ENCODE measurements at places on chromosomes 5 and 9.
A peak's percentile ranks its signal among the peaks of the same experiment; 100 is the strongest.

GRCh38 chr5:14450018-14450524 is 131.5 kb upstream of the OTULINL start:
- peak; percentile 89 for DNase-seq

- DNase-seq, result no peak
Observed at GRCh38 chr9:108119530-108120113, 630.1 kb upstream of the KLF4 start.

DNA sequence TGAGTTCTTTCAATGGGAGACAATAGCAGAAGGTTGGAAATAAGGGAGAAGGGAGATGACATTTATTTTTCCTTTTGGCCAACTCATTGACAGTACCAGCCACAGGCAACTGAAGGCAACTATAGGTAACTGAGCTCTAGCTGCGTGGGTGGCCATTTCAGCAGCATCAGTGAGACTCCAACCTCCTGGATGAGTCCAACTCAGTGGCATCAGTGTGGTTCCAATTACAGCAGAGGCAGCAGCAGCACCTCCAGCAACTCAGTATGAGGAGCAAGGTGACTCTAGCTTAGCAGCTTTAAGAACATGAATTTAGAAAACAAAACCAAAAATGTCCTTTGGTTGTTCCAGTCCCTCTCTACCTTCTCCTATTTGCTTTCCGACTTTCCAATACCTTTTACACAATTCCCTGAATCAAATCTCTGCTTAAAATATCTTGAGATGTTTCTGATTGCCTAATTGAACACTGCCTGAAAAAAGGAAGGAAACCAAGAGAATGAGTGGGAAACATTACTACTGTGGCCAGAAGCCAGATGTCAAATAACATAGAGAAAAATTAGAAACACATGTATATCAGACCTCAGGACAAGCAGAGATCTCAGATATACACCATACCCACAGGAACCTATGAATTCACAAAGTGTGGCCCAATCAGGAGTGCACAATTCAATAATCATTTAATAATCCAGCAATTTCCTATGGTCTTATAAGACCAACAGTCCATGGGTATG is 166.5 kb upstream of the RORB start:
- DNase-seq, result no peak

GRCh38 chr5:6676702-6677101 is 36.5 kb upstream of the TENT4A start:
- DNase-seq, result no peak

- no peak for DNase-seq
Observed at GRCh38 chr9:131525643-131526565, 5.2 kb downstream of the UCK1 start.

- no peak for DNase-seq
Observed at GRCh38 chr5:173733425-173733824, 117.0 kb upstream of the BOD1 start.

GRCh38 chr9:135216791-135217441 is 129.4 kb downstream of the OLFM1 start:
- no peak for DNase-seq

DNA sequence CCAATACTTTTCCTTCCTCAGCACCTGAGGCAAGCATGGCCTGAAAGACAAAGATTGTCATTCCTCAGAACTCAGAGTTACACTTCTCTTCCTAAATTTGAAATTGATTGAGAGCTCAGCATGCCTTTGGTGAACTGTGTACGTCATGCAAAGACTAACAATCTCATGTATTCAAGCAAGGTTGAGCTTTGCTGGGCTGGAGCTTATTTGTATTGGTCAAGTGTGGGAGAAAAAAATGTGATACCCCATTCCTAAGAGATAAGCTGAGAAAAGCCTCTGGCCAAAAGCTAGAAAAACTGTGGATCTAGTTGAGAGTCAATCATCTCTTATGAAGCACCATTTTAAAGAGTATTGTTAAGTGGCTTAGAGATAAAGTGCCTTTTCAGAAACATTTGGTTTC is 392.2 kb downstream of the RASEF start:
- no peak for DNase-seq

- DNase-seq, result no peak
Observed at GRCh38 chr5:39197556-39197955, 21.8 kb downstream of the FYB1 start.

- DNase-seq, result no peak
Observed at GRCh38 chr9:95635986-95636671, 119.4 kb upstream of the PTCH1 start.

GRCh38 chr9:133591985-133592384 is 17.2 kb downstream of the FAM163B start:
- no peak for DNase-seq

- no peak for DNase-seq
Observed at GRCh38 chr9:68953771-68954170, 60.1 kb downstream of the PRKACG start.

- DNase-seq, result no peak
Observed at GRCh38 chr5:126277762-126278161, 145.4 kb upstream of the GRAMD2B start.

DNA sequence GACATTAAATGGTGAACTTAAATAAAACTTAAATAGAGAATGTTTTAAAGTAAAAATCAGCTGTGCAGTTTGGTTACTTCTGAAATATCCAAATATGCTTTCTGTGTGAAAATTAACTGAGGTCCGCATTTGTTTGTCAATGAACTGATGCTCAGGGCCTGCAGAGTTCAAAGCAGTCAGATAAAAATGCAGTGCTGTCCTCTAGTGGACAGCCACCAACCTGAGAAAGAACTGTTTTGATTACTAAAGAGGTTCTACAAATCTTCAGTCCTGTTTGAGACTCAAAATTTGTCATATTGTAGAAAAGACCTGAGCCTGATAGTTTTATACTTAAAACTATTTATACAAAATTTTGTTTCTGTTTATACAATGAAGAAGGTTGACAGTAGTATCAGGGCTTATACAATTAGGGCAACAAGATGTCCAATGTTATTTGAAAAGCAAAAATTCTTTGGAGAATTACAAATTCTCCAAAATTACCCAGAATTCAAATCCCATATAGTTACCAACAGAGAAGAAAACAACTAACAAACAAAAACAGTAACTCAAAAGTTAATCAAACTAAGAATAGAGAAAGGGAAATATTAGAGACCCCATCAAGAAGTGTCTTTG is 232.3 kb upstream of the TBCA start:
- no peak for DNase-seq

Data from skeletal muscle cell (primary cell).